ENCODE measurements at places on chromosomes 5 and 9.

GRCh38 chr9:28922891-28923290 is 1349.6 kb upstream of the C9orf72 start:
- DNase-seq: no peak

DNA sequence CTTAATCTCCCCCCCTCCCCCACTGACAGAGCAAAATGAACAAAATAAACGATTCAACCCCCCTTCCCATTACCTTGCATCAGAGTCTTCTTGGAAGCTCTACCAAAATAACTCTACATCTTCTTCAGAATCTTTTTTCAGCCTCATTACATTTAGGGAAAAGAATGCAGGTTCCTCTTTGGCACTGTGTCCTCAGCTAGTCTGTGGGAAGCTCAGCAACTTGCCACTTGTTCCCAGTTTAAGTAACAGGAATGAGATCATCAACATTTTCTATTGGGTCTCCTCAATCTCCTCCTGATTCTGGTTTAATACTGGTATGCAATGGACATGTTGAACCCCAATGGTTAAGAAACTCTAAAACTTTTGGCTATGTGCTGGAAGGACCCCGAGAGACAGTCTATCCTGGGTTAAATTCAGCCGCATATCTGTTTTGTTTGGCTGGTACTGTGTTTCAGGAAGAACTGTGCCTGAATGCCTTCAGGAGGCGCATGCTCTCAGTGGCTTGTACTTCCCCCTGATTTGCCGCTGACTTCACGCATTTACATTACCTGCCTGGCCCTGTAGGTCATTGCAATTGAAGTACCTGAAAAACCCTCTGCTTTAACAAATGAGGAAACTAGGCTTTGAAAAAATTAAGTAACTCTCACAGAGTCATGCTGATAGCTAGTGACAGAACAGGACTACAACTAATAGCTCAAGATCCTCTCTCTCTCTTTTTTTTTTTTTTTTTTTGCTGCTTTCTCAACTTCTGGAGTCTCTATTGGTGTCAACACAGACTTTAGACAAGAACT is 78.1 kb upstream of the HMHB1 start:
- DNase-seq: no peak

DNA sequence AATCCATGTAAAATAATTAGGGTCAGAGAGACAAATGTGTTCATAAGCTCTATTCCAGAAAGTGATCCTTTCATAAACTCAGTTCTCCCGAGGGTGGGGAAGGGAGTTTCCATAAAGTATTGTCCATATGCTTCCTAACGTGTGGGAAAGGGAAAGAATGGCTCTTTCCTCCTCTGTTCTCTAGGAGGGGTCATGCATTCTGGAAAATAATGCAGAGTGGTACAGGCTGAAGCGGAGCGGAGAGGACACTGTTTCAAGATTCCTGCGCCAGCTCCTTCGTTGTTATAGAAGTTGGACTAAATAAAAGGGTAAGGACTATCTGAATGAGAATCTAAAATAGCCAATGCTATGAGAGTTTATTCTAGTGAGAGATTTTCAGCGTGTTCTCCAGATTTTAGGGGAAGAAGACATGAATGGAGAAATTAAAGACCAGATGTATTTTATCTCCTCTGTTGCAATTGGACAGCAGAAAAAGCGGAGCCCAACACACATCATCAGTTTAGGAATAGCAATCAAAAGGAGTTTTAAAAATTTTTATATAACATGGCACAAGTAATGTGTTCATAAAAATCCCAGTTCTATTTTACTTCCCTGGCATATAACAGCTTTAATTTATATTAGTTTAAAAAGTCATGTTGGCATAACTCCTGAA is 166.9 kb upstream of the MPDZ start:
- DNase-seq: no peak

DNA sequence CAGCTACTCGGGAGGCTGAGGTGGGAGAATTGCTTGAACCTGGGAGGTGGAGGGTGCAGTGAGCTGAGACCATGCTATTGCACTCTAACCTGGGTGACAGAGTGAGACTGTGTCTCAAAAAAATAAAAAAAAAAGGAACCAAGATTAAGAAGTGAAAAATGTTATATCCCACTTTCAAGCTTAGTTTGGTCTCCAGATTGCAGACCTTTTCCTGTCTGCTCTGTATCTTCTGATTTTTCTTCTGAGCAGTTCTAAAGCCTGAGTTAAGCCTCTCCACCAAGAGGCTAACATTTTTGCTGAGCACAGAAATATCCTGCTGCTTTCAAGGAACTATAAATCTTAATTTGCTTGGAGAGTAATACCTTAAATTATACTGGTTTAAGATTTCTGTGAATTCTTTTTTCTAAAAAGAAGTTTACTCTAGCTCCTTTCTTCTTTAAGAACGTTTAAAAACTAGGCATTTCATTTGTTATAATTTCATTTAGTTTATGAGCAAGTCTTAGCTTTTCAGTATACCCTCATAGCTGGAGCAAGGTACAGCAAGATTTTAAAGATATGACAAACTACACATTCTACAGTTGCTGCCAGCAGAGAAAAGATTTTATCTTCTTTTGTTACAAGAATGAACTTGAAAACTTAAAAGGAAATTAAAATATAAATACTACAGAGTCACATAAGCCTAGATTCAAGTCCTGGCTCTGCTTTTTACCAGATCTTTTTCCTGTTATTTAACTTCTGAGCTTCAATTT is 55.0 kb downstream of the GARNL3 start:
- DNase-seq: no peak
